ENCODE measurements at places on chromosomes 4 and X.

DNA sequence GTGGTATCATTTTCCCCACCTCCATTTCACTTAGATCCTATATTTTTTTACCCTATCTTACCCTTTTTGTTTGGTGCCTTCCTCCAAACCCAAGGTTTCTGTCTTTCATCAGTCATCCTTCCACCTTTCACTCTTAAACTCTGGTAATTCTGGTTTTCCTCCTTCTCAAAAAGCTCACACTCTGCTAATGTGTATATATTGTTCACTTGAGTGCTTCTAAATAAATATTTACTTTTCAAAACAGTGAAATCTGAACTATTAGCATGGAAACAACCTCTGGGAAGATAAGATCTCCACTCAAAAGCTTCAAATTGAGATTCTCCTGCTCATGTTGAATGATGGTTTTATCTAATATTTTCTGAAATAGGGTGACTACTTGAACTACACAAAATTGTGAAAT is 21.5 kb downstream of the XIAP start:
- DNase-seq = no peak

DNA sequence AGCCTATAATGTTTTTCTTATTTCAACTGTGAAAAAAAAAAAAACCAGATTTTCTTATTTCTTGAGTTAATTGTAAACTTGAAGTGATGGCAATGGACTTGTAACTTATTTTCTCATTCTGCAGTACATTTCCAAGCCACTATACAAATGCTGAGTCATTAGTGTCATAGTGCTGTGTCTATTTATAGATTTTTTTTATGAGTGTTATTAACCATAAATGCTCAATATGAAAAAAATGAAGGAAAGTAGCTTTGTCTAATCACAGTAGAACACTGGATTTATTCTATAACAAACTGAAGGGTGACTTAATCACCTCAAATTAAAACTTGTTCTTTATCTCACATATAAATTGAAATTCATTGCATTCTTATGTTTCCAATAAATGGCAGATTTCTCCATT is 718.6 kb downstream of the CCSER1 start:
- no peak for DNase-seq

DNA sequence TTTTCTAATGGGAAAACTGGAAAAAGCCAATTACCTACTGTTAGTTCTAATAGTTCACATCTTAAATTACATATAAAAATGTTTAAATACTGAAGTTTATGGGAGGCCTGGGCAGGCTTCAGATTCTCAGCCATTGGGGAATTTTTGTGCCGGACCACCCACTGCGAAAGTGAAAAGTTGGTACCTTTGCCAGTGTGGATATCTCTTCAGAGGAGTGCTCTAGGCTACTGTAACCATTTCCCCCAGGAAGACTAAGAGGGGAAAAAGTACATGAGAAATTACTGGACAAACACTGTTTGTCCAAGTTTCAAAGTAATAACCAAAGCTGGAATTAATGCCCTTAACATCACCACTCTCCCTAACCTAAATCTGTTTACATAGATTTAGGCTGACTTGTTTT is 20.8 kb downstream of the PITX2 start:
- no peak for DNase-seq

GRCh38 chrX:130245441-130245840 is 23.3 kb downstream of the ZNF280C start:
- DNase-seq = no peak

GRCh38 chr4:132003593-132003992 is 1145.5 kb upstream of the PCDH10 start:
- no peak for DNase-seq

DNA sequence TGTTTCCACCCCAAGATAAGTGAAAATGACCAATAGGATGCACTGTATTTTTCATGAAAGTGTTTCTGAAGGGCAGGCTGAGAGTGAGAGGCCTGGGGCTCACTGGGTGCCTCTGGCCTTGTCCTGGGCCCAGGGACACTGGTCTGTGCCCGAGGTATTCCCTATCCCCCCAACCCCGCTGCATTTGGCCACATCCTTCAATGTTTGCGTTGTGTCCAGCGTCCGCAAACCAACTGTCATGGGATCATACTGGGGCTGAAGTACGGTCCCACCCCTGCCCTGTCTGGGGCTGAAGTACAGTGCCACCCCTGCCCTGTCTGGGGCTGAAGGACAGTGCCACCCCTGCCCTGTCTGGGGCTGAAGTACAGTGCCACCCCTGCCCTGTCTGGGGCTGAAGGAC is 22.0 kb upstream of the MSANTD1 start:
- DNase-seq = no peak

DNA sequence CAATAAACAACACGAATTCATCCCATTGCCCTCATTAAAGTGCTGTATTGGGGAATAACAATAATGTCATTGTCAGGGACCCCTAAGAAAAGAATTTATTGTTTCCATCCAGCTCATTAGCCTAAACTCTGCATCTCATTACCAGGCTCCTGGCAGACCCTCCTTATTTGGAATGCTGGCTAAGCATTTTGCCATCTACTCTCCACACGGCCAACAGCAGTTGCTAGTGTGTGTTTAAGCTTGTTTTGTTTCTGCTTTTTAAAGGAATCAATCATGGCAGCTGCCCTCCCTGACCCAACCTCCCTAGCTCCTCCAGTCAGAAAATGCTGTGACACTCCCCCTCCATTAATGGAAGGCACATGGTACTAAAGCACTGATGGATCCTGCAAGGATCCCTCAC is 43.5 kb downstream of the GATB start:
- DNase-seq = no peak

GRCh38 chr4:10182446-10183424 is 66.1 kb upstream of the WDR1 start:
- no peak for DNase-seq

- DNase-seq = peak; percentile 48
These were observed 82.4 kb downstream of the MTNR1A start for GRCh38 chr4:186472948-186473347.

- no peak for DNase-seq
These were observed 7.1 kb upstream of the BGN start for GRCh38 chrX:153487590-153488071.

- DNase-seq = peak; percentile 72
These were observed 29.6 kb downstream of the ADH7 start for GRCh38 chr4:99405433-99406115.

DNA sequence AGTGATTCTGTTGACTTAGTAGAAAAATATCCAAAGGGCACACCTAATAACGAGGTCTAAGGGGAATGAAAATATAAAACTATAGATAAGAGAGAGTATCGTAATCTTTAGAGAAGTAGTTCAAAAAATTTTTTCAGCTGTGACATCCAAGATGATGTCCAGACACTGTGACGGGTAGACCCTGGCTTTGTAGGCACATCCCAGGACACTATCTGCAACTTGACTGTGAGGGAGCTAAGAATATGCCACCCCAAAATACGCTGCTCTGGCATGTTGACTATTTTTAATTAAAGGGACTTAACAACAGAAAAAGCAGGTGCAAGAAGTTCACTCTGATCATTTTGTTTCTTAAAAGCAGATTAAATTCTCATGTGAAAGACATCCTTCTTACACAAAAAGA is 89.5 kb downstream of the CLCN4 start:
- DNase-seq = no peak

DNA sequence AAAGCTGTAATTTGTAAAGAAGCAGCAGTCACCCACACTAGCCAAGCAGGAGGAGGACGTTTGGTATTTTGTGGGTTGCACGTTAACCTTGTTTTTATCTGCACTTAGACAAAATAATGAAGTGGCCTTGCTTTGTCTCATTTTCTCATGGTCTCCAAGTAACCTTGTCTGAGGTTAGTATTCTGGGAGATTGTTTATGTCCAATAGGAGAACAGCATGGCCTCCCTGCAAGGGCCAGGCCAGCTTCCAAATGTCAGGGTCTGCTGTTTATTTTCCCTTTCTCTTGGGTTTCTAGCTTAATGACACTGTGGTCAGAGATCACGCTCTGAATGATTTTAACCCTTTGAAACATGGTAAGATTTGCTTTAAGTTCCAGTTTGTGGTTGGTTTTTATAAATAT is 29.9 kb downstream of the PNMA6E start:
- no peak for DNase-seq

DNA sequence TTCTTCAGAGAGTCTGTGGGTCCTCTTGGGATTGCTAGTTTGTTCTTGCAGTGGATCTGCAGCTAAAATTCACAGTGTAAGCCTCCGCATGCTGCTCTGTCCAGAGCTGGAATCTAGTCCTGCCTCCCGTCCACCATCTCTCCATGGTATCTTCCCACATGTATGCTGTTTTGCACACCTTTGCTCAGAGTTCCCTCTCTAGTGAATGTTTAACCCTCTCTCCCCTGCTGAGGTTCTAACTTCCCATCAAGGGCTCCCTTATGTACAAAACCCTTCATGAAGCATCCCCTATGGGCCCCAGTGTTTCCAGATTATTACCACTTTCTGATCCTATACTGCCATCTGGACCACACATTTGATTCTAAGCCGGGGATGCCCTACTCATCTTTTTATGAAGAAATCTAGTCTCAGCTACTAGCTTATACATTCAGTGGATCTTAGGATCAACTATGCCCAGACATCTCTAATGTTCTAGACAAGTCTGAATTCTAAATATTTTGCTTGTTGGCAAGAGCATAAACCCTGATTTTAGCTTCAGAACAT is 157.3 kb downstream of the CPEB2 start:
- DNase-seq = no peak

DNA sequence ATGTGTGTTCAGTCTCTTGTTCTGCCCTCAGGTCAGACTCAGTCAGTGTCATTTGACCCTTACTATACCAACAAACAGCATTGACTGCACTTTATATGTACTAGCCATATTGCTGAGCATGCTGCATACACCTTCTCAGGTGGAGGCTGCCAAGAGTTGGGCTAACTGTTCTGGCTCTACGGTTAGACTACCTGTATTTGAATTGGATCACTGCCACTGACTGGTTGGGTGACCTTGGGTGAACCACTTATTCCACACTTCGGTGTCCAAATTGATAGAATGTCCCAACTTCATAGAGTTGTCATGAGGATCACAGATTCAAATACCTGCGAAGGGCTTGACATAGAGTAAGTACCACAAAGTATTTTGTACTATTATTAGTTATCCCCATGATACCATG is 91.2 kb upstream of the GPR50 start:
- no peak for DNase-seq

DNA sequence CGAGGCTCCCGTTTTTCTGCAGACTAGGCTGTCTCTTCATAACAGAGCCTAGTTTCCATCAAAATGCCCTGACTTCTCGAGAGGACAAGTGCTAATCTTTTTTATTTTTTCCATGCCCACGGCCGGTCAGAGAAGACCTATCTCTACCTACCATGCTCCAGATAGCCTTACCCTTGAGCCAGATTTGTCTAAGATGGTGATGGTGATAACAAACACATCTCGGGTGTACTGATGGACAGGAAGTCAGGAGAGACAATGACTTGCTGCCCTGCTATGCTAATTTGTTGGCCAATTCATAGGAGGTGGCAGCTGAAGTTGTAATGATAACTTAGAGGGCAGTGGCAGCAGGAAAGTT is 42.2 kb upstream of the NKRF start:
- no peak for DNase-seq

DNA sequence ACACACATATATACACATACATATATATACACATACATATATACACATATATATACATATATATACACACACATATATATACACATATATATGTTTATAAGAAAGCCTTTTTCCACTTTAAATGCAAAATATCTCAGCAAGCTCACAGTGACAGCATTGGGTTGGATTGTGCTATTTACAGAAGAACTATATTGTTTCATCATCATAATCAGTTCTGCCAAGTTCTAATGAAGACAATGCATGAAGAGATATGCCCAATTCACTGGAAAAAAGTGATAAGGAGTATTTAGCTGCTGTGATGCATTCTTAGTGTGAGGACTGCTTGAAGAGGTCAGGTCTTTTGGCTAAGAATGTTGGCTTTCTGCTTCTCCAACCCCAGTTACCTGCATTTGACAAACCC is 54.4 kb downstream of the RNF150 start:
- no peak for DNase-seq

DNA sequence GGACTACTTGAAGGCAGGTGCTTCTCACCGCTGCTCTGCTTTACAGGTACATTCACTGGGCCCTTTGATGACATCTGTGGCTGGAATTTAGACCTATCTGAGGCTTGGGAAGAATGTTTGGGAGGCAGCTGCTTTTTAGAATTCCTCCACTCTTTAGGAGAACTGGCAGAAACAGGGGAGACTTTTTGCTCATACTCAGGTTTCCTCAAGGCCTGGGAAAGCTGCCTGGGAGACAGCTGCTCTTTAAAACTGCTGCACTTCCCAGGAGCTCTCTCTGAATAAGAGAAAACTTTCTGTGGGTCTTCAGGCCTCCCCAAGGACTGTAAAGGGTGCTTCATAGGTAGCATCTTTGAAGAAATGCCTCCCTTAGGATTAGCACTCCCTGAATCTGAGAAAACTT is 14.3 kb downstream of the CT47C1 start:
- no peak for DNase-seq

GRCh38 chr4:95038791-95039190 is 281.0 kb downstream of the BMPR1B start:
- no peak for DNase-seq

DNA sequence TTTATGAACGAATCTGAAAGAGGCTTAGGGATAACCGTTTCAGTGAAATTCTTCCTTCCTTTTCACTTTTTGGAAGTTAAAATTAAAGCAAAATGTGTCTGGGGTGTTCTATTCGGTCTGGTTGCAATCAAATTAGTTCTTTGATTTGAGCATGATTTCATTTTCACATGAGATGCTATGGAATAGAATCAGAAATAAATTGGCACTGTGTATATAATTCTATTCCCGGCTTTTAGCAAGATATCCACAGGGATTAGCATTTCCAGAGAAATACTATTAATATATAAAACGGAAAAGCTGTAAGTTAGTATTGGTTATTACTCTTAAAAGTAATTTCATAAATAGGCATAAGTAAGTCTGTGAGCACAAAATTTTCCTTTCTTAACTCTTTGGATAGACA is 1676.8 kb upstream of the PCDH7 start:
- no peak for DNase-seq

- no peak for DNase-seq
These were observed 42.1 kb downstream of the ZCCHC13 start for GRCh38 chrX:74346088-74346487.

GRCh38 chr4:170888660-170889059 is 798.9 kb upstream of the AADAT start:
- no peak for DNase-seq

- DNase-seq = no peak
These were observed 21.2 kb downstream of the SLC2A9 start for GRCh38 chr4:9999956-10000561.

DNA sequence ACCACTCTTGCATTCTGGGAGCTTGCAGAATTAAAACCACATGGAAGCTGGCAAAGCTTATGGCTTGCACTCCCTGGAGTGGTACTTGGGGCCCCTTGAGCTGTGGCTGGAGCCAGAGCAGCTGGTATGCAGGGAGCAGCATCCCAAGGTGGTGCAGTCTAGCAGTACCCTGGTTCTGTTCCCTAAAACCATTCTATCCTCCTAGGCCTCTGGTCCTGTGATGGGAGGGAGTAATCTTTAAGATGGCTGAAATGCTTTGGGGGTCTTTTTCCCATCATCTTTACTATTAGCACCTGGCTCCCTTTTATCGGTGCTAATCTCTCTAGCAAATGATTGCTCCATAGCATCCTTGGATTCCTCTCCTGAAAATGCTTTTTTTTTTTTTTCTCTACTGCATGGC is 56.1 kb downstream of the MAGEB17 start:
- DNase-seq = no peak
